ENCODE measurements at places on chromosomes 5 and 9.

GRCh38 chr9:11356067-11356466, 743.3 kb upstream of the PTPRD start:
- no peak for DNase-seq

- no peak for DNase-seq
These were observed 79.4 kb downstream of the SLC1A3 start for GRCh38 chr5:36685631-36686288.

GRCh38 chr9:97140566-97140965, 101.6 kb upstream of the CTSV start:
- DNase-seq, result no peak

- DNase-seq, result no peak
These were observed 151.8 kb upstream of the TLX3 start for GRCh38 chr5:171157276-171157675.

DNA sequence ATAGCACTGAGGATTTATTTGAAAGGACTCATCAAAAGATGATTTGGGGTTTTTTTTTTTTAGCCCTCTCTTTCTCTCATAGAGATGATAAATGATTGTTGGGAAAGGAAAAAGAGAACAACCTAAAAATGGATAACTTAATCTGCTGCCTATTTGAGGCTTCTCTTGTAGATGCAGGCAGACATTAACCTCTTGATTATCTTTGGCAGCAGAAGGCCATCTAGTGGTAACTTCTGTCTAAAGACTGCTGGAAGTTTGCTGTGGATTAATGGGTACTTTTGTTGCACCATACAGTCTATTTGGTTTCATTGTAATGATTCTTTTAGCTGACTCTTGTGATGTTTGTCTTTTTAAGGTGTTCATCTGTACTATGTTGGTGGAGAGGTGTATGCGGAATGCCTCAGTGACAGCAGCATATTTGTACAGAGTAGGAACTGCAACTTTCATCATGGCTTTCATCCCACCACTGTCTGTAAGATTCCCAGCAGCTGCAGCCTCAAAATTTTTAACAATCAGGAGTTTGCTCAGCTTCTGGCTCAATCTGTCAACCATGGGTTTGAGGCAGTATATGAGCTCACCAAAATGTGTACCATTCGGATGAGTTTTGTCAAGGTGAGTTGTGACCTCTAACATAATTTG, 18.8 kb downstream of the SMIM32 start:
- peak; percentile 16 for DNase-seq
